ENCODE measurements at places on chromosomes 3 and 15. TPM values are rescaled to one million over a fixed set of nuclear protein-coding genes. Genes with fewer than 3 reads are reported as not detected.

DNA sequence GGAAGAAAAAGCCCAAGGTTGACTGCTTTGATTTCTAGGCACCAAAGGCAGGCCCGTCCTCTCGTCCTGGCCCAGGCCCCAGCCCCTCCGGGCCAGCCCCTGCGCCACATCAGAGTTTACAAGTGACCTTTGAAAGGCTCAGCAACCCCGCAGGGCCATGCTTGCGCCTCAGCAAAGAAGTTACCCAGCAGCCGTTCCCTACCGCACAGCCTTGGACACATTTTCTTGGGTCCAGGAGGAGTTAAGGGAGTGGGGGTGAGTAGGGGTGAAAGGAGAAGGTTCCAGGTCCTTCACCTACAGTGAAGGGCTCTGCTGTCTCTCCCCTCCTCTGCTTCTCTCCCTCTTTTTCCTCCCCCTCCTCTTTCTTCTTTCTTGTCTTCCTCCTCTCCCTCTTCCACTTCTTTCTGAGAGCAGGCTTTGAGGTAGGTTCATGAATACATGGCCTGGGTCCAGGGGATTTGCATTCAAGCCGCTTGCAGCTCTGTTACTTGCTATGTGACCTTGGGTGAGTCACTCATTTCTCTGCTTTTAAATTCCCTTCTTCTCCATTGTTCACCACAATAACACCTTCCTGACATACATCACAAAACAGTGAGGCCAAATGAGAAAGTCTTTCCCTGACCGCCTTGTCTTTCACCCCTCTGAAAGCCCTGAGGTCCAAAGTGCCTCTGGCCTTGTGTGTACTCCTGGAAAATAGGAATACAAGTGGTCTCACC lies 223.3 kb upstream of the TPRG1 start:
- no peak for DNase-seq

DNA sequence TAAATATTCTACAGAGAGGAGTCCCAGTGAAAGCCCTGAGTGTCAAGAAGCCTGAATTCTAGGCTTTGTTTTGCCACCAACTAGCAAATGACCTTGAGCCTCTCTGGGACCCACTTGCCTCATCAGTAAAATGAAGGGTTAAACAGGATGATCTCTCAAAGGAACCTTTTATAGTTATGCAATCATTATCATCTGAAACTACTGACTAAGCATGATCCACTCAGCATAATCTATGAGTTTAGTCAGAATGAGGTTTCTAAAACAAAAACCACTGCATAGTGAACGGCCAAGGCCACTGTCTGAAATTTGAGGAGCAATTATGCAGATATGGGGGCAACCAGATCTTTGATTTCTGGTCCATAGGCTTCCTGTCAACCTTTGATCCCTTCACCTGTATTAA lies 319.0 kb downstream of the MECOM start:
- no peak for DNase-seq

DNA sequence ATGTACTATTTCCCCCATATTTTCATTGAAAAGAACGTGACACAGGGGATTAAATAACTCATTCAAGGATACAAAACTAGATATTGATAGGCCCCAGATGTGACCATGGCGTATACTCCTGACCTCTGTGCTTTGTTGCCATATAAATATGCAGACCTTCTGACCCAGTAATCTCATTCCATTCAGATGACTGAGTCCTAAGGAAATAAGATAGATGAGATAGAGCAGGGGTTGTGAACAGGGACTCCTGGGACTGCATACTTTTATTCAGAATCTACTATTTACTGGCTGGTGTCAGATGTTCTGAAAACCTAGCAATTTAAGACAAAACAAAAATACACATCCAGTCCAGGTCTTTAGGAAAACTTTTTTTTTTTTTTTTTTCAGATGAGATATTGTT lies 139.2 kb upstream of the MANF start:
- no peak for DNase-seq

- DNase-seq, result no peak
These were observed 20.0 kb downstream of the TAFA4 start for GRCh38 chr3:68912376-68912775.

The ARHGEF26 gene
- total RNA-seq, result not detected

DNA sequence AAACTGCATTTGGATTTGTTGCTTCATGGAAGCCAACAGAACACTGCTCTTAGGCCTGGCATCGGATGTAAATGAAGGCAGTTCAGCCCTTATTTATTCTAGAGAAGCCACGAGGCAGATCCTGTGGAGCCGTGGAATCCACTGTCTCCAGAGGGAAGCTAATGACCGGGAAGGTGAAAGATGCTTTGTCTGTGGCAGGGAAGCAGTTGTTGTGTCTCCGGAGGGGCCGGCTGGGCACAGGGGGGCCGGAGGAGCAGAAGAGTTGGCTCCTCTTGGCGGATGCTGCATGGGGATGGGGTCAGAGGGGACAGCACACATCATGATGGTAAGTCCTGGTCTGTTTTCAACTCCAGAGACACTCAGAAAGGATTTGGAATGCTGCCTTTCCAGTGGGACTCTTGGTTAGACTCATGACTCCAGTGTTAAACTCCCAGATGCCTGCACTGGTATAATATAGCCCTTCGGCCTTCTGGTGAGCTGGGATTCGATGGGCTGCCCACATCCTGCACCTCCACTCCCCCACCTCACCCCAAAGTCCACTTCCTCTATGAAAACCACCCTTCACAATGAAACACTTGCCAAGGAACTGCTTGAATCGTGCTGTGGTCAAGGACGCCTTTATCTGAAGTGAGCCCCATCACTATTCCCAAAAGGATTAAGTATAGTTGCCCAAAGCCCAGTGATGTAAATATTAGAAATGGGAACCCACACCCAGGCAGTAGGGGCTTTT lies 33.6 kb downstream of the TPM1 start:
- DNase-seq, result no peak

DNA sequence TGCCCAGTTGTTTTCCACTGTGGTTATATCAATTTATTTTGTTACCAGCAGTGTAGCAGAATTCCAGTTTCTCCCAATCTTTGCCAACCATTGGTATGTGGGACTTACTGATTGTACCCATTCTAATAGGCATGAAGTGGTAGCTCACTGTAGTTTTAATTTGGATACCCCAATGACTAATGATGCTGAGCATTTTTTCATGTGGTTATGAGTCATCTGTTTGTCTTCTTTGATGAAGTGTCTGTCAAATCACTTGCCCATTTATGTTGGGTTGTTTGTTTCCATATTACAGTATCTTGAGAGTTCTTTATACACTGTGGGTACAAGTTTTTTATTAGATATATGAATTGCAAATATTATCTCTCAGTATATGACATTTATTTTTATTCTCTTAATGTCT lies 644.3 kb downstream of the NR2F2 start:
- DNase-seq, result no peak

DNA sequence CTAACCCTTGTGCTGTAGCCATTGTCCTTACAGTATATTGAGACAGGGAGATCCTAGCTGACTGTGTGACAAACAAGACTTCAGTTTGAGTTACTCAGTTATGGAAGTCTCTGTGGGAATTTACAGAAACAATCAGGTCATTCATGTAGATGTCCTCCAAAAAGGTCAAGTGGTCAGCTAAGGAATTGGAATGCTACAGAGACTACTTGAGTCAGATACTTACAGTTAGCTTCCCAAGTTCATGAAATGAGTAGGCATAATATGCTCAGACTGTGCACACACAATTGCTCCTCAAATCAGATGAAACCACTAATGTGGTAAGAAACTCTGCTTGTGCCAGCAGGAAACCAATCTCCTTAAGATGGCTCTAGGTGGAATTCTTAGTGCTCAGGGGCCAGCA lies 985.7 kb downstream of the NSUN3 start:
- no peak for DNase-seq

The ATG3 gene
- total RNA-seq, result 65.7 TPM

GRCh38 chr3:165895919-165896318 lies 58.7 kb upstream of the BCHE start:
- DNase-seq, result no peak

DNA sequence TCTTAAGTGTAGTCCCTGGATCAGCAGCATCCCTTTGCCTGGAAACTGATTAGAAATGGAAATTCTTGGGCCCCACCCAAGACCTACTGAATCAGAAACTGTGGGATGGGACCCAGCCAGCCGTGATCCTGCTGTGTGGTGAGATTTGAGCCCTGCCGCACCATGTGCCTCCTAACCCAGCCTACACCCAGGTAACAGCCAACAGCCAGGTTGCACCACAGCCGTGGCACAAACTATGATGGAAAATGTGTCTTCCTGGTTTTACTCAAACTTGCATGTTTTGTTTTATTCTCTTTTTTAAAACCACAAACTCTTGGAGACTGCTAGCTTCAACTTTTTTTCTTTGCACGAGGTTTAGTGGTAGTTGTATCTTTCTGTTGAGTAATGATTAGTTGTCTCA lies 2.6 kb downstream of the LIMD1 start:
- DNase-seq, result no peak

- DNase-seq, result no peak
These were observed 102.5 kb upstream of the PDZRN3 start for GRCh38 chr3:73727117-73727821.

- DNase-seq, result no peak
These were observed 580.4 kb downstream of the ROBO1 start for GRCh38 chr3:79187426-79187825.

The TERC gene
- total RNA-seq, result 7.3 TPM

DNA sequence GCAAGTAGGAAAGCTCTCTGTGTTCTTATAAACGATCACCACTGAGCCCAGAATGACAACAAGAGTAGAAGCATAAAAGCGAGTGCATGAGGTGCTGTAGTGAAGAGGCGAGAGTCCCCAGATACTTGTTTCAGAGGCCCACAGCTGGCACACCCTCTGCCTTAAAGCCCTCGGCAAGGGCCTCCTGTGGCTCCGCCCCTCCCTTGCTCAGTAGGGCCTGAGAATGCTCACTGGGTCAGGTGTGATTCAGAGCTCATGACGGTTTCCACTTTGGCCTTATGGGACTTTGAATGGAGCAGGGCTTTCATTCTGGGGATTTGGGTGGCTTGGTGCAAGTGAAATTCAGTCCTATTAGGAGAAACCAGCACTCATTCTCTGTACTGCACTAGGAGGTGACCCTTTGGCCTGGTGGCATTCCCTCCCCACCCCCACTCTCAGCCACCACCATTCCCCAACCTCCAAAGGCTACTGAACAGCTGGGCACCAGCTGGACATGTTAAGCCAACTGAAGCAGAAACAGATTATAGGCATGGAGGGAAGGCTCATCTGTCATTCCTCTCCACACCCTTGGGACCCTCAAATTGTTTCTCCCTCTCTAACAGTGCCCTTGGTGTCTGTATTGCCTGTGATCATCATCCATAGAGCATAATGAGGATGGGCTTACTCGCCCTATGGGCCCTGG lies 109.6 kb upstream of the CTDSPL start:
- DNase-seq, result no peak

GRCh38 chr3:9173445-9173844 lies 76.0 kb downstream of the SRGAP3 start:
- DNase-seq, result no peak

DNA sequence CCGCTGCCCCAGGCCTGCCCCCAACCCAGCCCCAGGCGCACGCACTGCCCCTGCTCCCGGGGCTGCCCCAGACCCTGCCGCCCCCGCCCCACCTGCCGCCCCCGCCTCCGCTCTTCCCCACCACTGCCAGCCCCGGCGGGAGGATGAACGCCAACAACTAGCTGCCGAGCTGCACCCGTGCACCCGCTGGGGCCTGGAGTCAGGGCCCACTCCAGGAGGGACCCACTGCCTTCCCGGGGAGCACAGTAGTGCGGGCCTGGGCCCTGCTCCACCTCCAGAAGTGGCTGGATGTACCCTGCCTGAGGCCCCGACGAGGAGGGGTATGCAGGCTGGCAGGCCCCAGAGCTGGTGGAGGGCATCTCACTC lies 10.9 kb downstream of the ZBTB47 start:
- no peak for DNase-seq

DNA sequence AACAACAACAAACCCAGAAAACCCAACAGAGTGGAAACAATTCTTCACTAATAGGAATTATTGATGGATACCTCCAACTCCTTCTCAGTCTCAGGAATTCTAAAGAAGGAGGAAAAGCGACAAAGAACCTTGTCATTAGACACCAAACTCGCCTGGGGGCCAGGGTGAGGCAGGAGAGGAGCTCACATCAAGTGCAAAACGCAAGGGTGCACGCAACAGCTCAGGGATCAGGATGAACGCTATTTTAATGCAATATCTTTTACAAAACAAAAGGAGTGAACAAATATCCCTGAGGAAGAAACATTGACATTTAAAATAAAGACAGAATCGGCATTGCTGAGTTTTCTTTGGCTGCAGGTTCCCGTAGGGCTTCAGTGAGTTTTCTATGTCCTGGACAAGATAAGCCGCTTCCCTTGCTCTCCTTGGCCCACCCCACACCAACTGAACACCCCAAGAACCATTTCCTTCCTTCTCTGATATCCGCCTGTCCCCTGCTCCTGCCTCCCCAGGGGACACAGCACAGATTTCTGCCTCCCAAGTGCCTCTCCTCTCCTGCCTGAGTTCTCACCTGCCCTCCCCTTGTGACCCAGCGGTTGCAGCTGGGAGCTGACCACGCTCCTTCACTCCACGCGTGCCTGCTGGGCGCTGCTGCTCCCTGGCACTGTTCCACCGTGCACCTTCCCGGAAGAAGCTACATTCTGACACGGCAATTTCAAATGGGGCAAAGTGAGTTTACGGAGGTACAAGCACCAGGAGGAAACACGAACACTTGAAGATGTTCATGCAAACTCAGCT lies 63.0 kb downstream of the ATP10A start:
- DNase-seq, result no peak

The LRRC34 gene
- total RNA-seq, result 6.9 TPM

DNA sequence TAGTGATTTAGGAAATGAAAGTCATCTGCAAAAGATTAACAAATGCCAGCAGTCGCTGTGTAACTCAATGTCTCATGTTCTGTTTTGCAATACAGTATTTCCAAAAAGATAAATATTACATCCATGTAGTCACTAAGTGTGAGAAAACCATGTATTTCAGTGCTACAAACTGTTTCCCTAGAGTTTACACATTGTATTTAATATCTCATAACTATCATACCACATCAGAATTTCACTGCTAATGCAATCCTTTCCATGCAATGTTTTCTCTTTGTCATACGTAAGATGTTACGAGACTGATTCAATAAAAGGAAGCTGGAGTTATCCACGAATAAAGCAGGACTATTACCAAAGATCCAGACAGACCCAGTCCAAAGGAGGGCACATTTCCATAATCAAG lies 269.4 kb downstream of the GBE1 start:
- DNase-seq, result no peak

DNA sequence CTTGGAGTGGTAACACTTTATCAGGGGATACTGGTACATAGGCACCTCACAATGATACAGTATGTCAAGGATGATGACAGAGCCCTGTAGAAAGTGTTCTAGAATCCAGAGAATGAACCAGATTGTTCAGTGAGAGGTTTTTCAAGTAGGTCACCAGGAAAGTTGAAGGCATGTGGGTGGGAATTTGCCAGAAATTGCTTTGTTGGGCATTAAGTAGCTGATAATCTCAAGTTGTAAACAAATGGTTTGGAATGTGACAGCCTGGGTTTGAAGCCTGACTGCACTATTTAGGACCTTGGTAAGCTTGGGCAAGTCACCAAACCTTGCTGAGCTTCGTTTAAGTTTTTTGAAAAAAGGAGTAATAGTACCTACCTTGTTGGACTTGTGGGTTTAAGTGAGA lies 12.5 kb downstream of the SLC35G2 start:
- no peak for DNase-seq

Data from activated naive CD8-positive, alpha-beta T cell treated with anti-CD3 and anti-CD28 coated beads, Interleukin-2, amount 10 ng/mL, durations not matched to agents 7 days and 5 days (primary cell).